Stimulated activated CD8-positive, alpha-beta memory T cell treated with anti-CD3 and anti-CD28 coated beads, Interleukin-15, amount 100 ng/mL, for 48 hours (primary cell): ENCODE measurements at places on chromosomes 2 and 18.

GRCh38 chr2:120348134-120348736, 2.3 kb downstream of the INHBB start:
- DNase-seq = no peak

GRCh38 chr18:57940166-57940660, 103.8 kb upstream of the NEDD4L start:
- no peak for DNase-seq

DNA sequence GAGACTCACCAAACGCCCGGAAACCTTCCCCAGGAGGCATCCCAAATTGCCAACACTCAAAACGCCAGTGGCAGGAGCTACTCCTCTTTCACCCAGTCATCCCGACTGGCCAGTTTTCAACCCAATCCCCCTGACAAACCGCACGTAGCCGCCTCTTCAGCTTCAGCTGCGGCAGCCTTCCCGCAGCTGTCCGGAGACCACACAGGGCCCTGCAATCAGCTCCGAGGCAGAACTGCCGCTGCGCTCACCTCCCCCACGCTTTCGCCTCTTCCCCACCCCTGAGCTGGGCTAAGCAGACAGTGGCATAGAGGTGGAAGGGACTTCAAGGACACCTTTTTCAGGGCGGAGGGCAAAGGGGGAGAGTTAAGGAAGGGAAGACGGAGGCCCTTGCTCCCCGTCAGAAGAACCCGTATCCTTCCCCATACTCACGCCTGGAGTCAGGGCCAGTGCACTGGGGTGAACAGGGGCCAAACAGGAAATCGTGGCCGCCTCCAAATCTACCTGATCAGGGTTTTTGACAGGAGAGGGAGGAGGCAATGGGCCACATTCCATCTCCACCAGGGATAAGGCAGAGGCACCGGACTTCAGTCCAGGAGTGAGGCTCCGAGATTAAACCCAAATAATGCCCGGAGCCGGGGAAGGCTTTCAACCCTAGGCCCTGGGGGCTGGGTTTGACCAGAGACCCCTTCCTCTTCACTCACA, 16.9 kb downstream of the CYP26B1 start:
- no peak for DNase-seq

GRCh38 chr18:71665131-71665530, 879.0 kb downstream of the CBLN2 start:
- no peak for DNase-seq

DNA sequence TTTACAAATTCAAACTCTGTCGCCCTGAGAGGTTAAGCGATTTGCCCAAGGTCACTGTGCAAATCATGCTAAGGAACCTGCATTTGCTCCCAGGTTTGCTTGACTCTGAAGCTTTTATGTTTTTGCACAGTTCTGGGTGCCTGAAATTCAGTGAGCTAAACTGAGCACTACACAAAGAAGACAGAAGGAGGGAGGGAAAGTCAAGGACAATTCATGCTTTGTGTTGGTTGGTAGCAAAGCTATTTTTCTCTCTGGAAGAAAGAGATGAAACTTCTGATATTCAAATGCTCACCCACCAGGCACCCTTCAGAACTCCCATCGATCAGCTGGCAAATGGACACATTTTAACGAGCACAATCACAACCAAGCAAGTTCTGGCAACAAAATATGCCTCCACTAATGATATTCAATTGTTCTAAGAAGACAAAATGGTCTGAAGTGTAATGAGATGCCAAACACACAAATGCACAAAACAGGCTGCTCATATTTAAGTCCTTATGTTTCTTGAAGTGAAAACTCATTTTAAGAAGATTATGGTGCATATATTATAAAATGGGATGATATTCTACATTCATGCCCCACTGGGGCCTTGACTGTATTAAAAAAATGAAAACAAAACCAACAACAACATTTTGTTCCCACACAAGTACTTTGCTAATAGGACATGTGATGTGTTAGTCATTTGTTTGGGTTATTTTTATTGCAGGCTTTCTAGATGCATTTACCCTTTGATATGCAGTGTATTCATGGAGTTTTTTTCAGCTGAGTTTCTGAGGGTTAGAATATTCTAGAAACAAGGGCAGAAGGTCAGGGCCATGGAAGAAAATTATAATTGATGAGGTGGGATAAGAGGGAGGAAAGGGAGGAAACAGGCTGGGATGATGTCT, 445.6 kb upstream of the CELF4 start:
- DNase-seq = no peak
